ENCODE measurements at places on chromosomes 11 and 22.

- peak; percentile 93 for DNase-seq
Measured at GRCh38 chr22:28798810-28799605, 1.4 kb downstream of the XBP1 start.

- DNase-seq = peak; percentile 60
Measured at GRCh38 chr22:37486224-37486845, at the start of gene MFNG. MFNG (minus strand) TSS chr22:37486384; CDS start chr22:37486177, 207 bp downstream.

DNA sequence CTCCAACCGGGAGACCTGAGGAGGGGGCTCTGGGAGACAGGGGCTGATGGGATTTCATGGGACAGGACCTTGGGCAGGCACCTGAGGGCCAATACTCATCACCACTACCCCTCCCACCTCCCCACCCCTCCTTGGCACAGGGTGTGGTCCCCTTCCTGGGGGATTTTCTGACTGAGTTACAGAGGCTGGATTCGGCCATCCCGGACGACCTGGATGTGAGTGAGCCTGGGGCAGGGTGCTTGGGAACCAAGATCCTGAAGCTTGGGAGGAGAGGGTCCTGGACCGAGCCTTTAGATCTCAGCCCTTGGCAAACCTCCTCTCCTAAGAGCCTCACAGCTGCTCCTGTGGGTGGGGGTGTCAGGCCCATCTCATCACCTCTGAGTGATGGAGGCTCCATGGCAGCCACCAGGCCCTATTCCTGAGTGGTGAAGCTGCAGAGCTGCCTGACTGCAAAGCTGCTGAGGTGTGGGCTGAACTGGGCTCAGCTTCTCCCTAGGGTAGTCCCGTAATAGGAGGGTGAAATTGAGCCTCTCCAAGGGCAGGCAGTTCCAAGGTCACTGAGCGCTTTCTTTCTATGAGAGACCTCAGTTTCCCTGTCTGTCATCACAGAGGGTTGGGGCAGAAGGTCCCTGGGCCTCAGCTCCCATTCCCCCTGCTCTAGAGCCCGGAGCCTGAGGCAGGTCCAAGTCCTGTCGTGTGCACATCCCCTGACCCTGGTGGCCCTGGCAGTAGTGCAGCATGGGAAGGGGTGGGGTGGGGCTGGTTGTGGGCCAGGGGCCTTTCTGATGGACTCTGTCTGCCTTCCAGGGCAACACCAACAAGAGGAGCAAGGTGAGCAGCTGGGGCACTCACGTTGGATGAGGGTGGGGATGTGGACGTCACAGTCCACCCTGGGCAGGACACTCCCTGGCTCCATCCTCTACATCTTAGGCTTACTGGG, 6.5 kb downstream of the RGL4 start:
- DNase-seq = no peak

DNA sequence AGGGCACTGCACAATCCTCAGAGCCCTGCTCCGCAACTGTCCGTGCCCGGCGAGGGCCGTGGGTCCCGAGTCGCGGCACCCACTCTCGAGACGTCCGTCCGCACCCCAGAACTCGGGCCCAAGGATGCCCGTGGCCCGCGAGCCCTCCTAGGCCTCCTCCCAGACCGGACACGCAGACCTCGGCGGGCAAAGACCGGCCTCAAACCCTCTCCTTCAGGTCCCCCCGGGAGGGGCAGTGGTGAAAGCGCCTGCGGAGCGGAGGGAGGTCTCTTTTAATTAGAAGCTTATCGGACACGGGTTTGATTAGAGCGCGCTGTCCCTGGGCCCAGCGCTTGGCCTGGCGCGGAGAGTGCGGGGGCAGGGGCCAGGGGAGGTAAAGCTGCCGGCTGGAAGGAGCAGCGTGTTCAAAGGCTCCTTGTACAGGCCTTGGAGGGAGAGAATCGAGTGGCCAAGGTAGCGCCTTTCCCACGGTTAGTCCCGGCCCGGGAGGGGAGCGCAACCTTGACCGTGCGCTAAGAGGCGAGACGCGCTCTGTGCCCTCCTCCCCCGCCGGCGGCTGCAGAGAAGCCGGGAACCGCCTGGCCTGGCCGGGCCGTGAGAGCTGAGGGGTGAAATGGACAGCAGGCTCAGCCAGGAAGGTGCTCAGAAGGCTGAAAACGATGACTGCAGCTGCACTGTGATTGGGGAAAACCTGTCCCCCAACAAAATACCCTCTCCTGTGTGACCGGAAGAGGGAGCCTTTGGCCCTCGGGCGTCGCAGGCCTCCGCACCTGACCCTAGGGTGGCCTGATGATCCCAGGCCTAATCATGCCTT, 4.6 kb downstream of the WT1 start:
- no peak for DNase-seq

DNA sequence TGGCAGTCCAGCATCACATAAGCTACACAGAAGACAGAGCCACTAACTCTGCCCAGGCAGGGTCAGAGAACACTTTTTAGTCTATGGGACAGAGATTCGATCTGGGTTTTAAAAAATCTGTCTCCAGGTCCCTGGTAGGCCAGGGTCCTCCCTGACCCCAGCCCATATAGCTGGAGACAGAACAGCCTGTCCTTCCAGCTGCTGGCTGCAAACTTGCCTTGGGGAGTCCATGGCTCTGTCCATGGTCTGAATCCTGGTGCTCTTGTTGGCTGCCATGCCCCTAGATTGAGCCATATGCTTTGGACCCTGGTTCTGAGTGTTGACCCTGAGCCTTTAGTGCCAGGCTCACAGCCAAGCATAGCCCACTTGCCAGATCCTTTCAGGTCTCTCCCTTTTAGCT, 13.3 kb upstream of the LIPT2 start:
- DNase-seq = no peak

DNA sequence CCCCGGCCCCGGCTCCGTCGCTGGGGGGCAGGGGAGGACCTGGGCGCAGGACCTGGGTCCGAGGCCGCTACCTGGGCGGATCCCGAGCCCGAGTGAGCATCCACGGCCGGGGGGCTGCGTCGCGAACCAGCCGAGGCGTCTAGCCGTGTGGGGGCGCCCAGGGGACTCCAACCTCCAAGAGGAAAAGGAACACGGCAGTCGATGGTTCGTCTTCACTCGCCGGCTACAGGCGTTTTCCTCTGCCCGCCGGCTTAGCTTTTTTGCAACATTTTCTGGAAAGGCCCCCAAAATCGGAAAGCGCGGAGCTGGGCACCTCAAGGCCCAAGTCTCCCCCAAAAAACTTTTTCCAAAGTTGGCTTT, 666 bp downstream of the PDGFB start:
- DNase-seq = peak; percentile 37

DNA sequence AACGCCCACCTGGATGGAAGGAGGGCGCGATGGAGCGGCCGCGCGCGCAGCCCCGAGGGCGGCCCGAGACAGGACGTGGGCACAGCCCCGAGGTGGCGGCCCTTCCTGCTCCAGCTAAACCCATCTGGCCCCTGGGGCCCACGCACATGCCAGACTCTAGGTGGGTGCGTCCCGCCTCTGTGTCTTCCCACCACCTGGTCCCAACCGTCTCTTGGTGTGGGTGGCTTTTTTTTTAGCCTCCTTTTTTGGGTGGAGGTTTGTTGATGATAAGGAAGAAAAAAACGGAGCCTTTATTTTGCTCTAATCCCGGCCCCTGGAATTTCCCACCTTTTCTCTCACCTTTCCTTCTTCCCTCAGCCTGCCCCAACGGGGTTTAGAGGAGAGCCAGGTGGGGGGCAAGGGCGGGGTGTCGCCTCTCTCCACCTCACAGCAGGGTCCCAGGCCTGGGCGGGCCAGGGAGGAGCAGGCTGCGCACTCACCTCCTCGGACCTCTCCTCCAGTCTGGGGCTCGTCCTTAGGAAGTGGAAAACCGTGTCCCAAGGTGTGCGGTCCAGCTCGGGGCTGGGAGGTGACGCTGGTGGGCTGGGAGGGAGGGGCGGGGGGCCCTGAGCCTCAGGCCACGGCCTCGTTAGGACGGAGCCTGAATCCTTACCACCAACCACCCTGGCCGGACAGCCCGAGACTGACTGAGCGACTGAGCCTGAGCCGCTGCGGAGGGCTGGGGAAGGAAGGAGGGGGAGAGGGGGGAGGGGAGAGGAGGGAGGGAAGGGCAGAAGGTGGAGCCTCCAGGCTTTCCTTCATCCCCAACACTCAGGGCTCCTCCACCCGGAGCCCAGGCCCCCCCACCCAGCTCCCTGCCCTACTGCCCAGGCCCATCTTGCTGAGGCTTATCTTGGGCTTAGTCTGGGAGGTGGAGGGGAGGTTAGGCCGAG, at the start of gene SOX10:
Gene SOX10, minus strand, starts transcription at position 696 of the 932 bp plus-strand sequence. CDS start 771 bp downstream, outside the sequence.
- no peak for DNase-seq

- no peak for DNase-seq
Measured at GRCh38 chr11:10611979-10612862, 43.8 kb upstream of the LYVE1 start.

DNA sequence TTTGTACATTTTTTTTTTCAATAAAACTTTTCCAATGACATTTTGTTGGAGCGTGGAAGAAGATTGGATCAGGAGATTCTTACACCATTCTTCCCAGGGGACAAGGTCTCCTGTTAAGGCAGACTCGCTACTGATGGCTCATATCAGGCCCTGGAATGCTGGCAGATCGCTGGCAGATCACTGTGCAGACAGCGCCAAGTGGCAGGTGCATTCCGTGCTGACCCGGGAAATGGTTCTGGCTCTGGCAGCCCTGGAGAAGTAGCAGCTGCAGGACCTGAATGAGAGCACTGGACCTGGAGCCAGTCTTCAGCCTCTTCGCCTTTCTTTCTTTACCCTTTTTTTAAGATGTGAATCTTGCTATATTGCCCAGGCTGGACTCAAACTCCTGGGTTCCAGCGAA, 10.7 kb downstream of the SERPINH1 start:
- no peak for DNase-seq

- peak; percentile 6 for DNase-seq
Measured at GRCh38 chr11:125410091-125410490, 86.0 kb downstream of the FEZ1 start.

DNA sequence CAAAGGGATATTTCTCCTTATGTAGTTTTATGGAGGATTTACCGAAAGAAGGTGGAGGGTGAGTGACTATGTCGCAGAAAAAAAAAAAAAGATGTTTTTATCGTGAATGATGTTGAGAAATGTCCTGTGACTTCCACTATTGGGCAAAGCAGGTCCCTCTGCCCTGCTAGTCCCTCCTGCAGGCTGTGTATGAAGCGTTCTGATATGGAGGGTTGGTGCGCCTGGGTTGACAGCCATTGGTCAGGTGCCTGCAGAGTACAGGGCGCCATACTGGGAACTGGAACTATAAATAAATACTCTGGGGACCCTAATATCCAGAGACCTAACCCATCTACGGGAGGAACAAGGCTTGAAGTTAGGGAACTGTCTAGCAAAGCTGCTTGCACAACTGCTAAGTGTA, 1.5 kb downstream of the IL17RA start:
- DNase-seq = no peak

DNA sequence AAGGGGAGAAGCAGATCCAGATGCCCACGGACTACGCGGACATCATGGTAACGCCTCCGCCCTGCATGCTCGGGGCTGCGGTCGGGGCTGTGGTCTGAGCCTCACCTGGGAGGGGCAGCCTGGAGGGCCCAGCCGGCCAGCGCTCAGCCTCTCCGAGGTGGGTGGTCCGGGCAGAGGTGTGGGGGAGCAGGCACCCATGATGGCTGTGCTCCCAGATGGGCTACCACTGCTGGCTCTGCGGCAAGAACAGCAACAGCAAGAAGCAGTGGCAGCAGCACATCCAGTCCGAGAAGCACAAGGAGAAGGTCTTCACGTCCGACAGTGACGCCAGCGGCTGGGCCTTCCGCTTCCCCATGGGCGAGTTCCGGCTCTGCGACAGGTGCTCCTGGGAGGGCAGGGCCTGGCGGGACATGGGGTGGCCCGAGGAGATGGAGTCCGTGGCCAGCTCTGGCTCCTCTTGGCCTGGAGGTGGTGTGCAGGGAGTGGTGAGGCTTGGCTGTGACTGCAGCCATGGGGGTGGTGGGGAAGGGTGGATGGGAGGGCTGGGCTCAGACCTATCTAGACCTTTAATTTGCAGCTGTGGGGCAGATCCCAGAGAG, 25.2 kb upstream of the TEF start:
- no peak for DNase-seq

DNA sequence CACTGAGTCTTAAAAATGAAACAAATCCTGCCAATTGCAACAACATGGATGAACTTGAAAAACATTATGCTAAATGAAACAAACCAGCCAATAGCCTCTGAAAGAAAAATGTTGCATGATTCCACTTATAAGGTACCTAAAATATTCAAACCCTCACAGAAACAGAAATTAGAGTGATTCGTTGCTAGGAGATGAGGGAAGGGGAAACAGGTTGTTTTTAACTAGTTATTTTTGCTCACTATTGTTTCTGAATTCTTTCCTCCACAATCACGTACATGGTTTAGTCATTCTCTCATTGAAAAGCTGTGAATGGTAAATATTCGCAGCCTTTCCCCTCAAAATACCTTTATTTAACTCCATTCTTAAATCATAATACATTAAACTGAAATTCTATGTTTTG, 14.0 kb upstream of the TYR start:
- no peak for DNase-seq

DNA sequence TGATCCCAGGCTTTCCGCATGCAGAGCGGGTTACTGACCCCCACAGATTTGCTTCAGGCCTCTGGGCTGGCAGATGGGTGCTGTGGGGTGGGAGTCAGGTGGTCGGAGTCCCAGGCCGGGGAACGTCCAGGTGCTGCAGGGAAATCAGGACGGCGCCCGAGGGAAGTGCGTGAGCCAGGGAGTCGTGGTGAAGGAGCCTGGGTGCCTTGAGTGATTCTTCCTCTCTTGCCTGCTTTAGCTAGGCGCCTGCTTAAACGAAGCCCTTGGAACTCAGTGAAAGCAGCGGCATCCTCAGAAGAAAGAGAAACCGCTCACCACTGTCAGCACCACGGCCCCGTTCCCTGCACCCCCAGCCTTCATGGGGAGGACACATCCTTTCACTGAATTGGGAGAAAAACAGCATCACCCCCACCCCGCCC, 455.6 kb downstream of the BRD1 start:
- DNase-seq = no peak

GRCh38 chr11:128421577-128422330, 165.6 kb downstream of the ETS1 start:
- peak; percentile 79 for DNase-seq

DNA sequence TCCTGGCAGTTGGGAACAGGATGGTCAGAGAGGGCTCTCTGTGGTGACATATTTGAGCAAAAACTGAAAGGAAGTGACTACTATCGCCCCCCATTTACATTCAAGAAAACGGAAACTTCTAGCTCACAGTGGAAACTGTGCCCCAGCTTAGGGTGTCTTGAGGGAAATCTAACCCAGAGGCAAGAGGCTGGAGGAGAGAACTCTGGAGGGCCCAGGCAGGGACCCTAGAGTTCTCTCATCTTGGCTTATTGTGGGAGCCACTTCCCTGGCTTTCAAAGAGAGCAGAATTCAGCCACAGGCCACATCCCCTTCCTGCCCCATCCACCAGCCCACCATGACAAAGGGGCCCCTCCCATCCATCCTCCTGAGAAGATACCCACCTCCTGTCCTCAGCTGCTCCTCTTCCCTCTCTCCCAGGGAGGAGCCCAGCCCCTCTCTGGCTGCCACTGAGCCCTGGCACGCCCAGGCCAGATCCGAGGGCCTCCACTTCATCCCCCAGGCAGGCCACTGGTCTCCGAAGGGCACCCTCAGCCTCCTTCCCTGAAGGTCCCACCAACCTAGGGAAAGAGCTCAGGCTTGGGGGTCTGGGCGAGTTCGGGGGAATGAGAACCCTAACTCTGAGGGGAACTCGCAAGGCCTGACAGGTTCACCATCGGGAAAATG, 1.6 kb upstream of the TMPRSS13 start:
- DNase-seq = no peak
